Activated naive CD4-positive, alpha-beta T cell treated with anti-CD3 and anti-CD28 coated beads for 36 hours (primary cell): ENCODE measurements at places on chromosomes 3 and 15. TPM values are rescaled to one million over a fixed set of nuclear protein-coding genes. Genes with fewer than 3 reads are reported as not detected.

DNA sequence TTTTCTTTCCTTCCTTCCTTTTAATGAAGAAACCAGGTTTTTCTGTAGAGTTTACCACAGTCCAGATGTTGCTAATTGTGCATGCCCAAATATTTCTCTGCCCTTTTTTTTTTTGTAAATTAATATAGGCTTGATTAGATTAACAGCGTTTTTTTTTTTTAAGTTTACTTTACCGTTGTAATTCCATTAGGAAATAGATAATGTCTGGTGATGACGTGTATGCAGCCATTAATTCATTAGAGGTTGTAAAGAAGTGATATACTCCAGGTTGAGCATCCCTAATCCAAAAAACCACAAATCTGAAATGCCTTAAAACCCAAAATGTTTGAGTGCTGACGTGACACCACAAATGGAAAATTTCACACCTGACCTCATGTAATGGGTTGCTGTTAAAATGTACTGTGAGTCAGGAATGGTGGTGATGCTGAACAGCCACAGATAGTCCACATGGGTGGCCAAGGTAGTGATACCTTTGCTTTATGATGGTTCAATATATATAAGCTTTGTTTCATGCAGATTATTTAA, 43.2 kb downstream of the KNL1 start:
- no peak for DNase-seq

- no peak for DNase-seq
Observed at GRCh38 chr3:14819671-14820070, 909 bp downstream of the FGD5 start.

GRCh38 chr15:93088981-93089726, at the start of gene RGMA:
Gene RGMA (minus strand): TSS chr15:93089211. CDS start chr15:93088932, 279 bp downstream.
- DNase-seq, result no peak

- no peak for DNase-seq
Observed at GRCh38 chr3:32871273-32871672, 53.5 kb downstream of the TRIM71 start.

DNA sequence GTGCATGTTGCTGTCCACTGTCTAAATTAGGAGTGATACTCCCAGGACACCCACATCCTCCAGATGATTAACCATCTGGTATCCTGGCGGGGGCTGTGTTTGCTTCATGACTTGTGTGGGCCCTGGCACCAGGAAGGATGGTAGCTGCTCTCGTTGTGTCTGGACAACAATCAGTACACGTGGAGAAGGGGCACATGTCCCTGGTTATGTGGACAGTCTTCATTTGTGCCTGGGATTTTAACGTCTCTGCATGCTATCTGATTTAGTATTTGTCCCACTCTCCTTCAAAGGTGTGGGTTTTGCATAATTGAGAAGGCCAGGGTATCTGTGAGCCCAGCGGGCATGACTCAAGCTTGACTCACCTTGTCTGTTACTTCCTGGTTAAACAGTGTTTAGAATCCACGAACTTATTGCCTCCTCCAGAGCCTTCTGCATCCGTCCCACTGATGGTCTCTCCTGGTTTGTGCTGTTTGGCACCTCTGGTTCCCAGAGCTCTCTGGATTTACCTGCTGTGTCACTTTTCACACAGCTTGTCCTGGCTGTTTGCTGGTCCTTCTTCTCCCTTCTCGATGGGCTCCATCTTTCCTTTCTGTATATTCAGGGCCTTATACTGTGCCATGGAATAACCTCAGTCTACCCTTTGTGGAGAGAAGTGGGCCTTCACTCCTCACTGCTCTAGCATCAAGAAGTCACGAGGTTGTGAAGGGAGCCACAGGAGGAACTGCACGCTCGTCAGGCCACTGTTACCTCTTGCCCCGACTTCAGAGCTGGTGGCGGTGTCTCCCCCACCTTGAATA, 32.5 kb downstream of the ARNT2 start:
- DNase-seq, result peak; percentile 22

DNA sequence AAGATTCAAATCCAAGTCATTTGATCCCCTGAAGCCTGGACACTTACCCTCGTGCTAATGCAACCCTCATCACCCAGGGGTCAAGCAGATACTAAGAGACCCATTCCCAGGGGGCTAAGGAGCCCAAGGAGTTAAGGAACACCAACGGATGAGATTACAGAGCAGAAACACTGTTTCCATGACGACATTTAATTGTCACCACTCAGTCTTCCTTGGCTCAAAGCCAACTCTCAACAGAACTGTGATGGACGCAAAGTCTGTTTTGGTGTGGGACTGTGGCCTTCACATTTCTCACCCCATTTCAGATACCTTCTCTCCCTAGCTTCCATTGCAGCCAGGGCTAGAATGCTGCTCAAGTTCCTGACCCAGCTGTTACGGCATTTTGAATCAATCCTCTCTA, 383.5 kb upstream of the WNT5A start:
- no peak for DNase-seq

DNA sequence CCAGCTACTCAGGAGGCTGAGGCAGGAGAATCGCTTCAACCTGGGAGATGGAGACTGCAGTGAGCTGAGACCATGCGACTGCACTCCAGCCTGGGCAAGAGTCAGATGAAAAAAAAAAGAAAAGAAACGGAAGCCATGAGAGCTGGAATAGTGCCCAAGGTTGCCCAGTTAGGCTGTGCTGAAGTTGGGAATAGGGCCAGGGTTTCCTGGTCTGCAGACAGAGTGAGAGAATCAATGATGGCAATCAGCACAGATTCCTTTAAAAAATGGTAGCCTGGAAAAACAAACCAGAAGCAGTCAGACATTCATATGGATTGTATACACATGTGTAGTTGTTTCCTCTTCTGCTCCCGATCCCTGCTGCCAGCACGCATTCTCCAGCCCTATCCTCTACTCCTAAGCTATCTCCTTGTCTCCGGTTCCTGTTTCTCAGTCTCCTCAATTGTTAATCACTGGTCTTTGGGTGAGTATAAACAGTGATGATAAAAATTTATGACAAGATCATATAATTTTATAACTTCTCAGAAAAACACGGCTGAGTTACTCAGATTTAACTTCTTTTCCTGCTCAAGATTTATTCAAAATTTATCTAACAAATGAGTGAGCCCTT, 316.2 kb upstream of the UMPS start:
- DNase-seq, result no peak

DNA sequence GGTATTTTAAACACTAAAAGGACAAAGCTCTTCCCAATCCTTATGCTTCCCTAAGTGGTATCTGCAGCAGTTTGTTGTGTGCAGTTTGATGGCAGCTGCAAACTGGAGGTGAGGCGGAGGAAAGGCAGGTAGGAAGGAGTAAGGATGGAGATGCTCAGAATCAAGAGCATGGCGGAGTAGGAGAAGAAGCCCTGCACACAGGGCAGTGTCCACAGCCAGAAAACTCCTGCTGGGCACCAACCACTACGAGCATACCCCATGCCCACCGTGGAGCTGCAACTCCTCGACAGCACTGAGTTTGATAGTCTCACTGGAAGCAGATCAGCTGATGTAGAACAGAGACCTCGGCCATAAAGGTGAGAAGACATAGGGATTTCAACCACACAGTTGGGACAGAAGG, 30.3 kb upstream of the ESYT3 start:
- DNase-seq, result no peak

DNA sequence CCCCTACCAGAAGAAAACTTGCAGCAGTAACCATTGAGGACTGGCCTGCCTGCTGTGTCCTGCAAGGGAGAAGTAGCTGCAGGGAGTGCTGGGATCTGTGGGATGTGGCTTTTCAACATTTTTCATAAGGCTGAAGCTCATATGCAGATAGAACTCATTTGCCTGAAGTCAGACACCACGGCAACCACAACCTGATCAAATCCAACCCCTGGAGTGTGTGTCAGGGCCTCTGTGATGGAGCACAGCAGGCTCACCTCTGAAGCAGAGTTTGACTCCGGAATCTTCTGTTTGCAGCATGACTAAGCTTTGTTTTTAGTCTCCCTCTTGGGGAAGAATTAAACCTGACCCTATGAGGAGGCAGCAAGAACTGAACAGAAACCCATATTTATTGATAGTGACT, 508.7 kb downstream of the AGBL1 start:
- DNase-seq, result no peak

DNA sequence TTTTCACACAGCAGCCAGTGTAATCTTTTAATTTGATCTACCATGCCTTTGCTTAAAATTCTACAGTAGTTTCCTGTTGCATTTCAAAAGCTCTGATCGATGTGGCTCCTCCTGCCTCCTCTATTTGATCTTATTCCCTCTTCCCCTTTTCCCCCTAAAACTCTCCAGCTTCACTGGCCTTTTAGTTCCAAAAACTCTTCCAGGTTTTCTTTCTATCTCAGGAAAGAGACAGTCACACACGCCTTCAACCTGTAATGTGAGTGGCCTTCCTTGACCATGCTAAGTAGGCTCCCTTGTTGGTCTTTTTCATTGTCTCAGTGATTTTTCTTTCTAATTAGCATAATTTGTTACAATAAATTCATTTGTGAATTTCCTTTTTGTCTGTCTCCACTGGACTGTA, 985 bp downstream of the TEX9 start:
- no peak for DNase-seq

DNA sequence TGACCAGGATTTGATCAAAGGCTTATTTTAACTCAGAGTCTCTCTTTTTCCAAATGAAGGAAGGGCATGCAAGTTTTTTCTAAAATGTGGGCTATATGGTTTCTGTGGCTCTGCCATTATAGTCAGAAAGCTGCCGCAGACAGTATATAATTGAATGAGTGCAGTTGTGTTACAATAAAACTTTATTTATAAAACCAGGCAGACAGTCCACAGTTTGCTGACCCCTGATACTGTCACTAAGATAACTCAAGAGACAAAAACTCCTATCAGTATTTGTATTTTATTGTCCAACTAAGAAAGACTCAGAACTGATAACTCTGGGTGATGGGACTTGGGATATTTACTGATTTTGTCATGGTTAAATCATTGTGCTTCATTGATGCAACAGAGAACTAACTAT, 4.9 kb downstream of the ALDH1A2 start:
- DNase-seq, result no peak

DNA sequence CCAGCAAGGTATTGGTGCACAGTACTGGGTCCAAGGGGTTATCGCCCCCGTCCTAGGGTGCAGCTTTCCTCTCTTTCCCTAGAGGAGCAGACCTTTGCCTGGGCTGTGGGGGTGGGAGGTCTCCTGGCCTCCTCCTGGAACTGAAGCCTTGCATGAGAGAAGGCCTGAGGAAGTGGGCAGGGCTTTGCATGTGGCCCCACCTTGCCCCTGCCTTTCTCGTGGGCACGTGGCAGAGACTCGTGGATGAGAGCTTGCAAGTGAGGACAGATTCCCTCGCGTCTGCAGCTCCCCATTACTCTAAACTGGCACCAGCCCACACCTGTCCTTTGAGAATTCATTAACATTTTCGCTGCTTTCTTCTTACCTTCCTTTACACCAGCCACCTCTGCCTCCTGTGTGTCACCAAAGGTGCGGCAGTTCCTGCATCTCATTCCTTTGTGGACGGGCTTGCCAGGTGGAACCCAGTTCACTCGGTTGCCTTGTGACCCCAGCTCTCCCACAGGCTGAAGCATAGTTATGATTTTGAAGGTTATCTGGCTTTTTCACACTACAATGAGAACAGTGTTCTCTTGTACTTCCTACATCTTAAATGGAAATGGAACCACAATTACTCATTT, 40.9 kb upstream of the NR2C2 start:
- no peak for DNase-seq

GRCh38 chr3:135199137-135199536, 404.1 kb downstream of the EPHB1 start:
- no peak for DNase-seq

DNA sequence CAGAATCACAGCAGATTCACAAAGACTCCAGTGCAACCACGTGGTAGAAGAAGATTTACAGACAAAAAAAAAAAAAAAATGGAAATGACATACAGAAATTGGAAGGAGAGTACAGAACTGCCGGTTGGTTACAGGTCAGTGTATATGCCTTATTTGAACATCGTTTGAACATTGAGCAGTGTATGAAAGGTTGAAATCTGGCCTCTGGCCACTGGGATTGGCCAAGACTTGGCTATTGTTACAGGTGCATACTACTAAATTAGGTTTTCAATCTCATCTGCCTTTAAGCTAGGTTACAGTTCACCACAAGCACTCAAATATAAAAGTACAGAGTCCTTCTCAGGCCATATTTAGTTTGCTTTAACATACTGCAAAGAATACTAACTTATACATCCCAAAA, 59.8 kb downstream of the THBS1 start:
- DNase-seq, result no peak

DNA sequence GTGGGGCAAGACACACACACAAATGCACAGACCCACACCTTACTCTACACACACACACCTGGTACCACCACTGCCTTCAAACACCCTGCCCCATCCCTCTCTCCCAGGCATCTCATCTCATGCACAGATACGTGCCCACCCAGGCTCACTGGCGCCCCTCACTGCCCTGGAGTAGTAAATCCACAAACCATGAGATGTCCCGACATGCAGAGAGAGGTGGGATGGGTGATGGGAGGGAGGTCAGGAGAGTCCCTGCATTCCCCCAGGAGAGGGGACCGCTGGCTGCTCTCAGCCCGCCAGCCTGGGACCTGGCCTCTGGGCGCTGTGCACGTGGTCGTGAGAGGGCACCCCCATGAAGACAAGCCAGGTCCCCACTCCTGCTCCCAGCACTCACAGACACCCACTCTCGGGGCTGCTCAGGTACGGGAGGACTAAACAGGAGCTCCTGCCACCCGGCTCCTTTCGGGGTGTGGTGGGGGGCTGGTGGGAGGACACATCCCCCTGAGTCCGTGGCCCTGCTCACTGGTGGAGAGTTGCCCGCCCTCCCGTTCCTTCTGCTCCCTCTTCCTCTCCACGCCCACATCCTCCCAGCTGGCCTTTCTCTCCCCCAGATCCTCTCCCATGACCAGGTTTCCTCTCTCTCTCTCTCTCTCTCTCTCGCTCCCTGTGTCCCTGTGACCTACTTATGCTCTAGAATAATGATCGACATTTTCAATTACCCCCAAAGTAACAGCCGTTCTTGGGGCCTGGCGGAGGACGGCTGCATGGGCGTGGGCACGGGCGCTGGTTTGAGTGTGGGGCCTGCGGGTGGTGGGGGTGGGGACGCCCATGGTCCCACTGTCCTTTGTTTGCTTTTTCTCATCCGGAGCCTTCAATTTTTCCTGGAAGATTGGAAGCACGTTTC, 18.9 kb upstream of the CSPG4 start:
- no peak for DNase-seq

DNA sequence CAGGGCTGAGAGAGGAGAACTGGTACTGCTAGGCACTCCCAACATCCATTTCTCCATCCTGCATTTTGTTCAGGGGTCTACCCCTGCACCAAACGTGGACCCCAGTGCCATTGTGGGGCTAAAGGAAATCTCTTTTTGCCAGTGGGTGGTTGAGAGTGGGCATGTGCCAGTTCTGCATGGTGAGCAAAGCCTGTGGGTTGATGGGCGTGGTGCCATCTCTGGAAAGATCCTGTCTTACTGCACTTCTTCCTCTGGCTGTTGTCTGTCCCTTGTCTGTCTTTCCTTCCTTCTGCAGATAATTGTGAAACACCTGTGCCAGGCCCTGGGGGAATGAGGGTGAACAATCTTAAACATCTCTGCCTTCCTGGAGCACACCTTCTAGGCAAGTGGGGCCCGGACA, 1.4 kb upstream of the RARRES1 start:
- DNase-seq, result no peak

- no peak for DNase-seq
Observed at GRCh38 chr3:186843039-186843432, 526 bp downstream of the ADIPOQ start.

The ANKRD34C gene
- not detected for total RNA-seq

The HEXA gene
- total RNA-seq, result 47.7 TPM

The SPRED1 gene
- 0.62 TPM for total RNA-seq

The DPPA2 gene
- not detected for total RNA-seq

The MYRIP gene
- total RNA-seq, result not detected

The PEX5L gene
- not detected for total RNA-seq

The AADACL2 gene
- total RNA-seq, result not detected

The SOX14 gene
- total RNA-seq, result not detected

The CCDC14 gene
- 48.4 TPM for total RNA-seq

The SUSD5 gene
- total RNA-seq, result not detected

The CA12 gene
- not detected for total RNA-seq
